Hindlimb muscle (tissue), 1 donor: ENCODE measurements at places on chromosomes 6 and 20. TPM values are rescaled to one million over a fixed set of nuclear protein-coding genes. Genes with fewer than 3 reads are reported as not detected.

The RBBP9 gene
- 9.0 TPM for polyA plus RNA-seq

The PRICKLE4 gene
- 2.0 TPM for polyA plus RNA-seq

The NOX3 gene
- polyA plus RNA-seq = not detected

The MPC1 gene
- polyA plus RNA-seq = 73.8 TPM

The SLC12A5 gene
- polyA plus RNA-seq = 1.3 TPM

The CDC5L gene
- 24.1 TPM for polyA plus RNA-seq

The SERPINB6 gene
- polyA plus RNA-seq = 91.7 TPM

The CYP24A1 gene
- 0.88 TPM for polyA plus RNA-seq

The TCF21 gene
- polyA plus RNA-seq = 0.04 TPM

The PBOV1 gene
- polyA plus RNA-seq = not detected
